Brain microvascular endothelial cell (primary cell): ENCODE measurements at places on chromosomes 1 and 21.
A peak's percentile ranks its signal among the peaks of the same experiment; 100 is the strongest.

GRCh38 chr1:184747089-184747955, 7.3 kb downstream of the EDEM3 start:
- DNase-seq = no peak

DNA sequence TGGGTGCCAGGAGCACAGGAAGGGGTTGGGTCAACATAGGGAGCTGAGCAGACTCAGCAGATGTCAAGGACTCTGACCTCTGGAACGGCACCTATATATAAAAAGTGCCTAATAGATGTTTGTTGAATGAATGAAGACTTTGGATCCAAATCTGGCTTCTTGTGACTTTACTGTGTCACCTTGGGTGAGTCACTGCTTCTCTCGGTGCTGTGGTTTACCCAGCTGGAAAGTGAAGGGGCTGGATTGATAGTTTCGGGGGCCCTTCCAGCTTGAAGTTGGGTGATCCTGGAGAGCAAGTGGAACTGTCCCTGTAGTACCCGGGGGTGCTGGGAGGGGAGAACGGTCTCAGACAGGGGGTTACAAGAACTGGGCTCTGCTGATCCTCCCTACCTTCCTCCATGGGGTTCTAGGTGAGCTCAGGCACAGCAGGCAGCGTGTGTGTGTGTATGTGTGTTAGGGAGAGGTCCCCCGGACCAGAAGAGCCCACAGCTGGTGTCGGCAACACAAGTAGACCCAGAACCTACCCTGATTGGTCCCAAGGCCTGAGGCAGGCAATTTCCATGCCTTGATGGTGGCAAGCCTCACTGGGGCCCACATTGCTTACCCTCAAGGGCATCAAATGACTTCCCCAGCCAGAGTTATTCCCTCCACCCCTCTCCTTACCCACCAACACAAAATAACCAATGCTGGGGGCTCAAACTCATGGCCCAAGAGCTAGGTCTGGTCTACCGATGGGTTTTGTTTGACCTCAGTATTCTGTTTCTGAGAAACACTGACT, 5.5 kb upstream of the PADI1 start:
- DNase-seq = no peak

DNA sequence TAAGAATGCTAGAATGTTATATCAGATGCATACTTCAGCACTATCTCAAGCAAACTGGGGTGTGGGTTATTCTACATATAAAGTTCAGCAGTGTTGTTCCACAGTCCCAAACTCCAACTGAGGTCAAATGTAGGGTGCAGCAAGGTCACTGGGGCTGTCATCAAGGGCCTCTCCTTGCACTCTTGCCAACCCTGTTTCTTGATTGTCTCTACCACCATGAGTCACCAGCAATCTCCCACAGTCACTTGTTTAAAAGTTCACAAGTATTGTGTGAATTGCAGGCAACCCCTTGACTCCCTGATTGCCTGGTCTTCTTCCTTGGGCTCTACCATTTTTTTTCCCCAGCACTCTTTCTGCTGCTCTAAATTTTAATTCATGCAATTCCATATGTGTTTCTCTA, 10.6 kb downstream of the METTL18 start:
- DNase-seq = no peak

DNA sequence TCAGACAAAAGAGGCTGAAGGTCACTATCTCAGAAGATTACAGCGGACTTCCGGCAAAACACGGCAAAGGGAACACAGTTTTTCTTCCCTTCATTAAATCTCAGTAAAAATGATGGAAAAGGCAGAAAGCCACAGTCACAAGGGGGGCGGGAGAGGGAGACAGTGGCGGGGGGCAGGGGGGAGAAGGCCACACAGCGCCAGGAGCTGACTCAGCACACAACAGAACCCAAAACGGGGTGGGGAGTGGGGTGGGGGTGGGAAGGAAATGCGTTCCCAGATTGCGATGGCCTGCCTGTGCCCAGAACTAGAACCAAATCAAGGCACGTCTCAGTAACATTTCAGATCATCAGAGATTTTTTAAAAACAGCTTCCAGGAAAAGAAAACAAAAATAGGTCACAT, 13.4 kb downstream of the CFAP74 start:
- DNase-seq = no peak

GRCh38 chr1:166906647-166907046, 30.6 kb upstream of the TADA1 start:
- DNase-seq = no peak

DNA sequence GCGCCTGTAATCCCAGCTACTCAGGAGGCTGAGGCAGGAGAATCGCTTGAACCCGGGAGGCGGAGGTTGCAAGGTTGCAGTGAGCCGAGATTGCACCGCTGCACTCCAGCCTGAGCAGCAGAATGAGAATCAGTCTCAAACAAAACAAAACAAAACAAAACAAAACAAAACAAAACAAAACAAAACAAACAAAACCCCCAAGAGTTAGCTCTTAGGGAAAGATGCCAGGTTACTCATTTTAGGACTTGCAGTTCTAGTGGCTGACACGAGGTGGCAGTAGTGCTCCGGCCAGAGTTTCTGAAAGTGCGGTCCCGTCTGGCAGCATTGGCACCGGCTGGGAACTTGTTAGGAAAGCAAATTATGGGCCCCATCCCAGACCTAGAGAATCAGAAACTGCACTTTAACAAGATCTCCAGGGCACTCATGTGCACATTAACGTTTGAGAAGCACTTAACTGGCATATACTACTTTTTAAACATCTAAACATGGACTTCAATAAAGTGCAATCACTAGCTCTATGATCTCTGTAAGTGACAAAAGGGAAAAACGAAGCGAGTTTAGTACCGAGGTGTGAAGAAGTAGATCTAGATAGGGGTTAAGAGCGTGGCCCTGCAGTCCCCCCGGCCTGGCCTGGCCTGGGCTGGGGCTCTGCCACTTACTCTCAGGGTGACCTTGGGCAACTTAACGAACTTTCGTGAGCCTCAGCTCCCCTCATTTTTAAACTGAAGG, 41.9 kb upstream of the TNFRSF1B start:
- peak; percentile 57 for DNase-seq

GRCh38 chr1:88421997-88422396, 262.1 kb upstream of the PKN2 start:
- DNase-seq = no peak

DNA sequence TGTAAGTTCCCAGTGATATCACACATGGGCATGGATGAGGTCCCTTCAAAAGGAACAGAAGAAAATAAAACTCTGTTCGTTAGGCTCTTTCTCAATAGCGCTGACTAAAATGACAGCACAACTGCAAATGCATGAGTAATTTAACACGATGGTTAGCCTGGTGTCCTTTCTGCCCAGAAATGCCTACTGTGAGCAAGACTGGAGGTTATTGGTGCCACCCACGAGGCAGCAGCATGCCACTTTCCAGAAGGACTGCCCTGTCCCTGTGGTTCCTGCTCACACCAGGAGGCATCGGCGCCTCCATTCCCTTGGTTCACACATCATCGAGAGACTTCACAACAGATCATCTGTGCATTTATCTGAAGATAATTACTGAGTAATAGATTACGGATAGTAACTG, 26.2 kb downstream of the VPS26C start:
- DNase-seq = no peak

GRCh38 chr1:196661345-196661744, 9.5 kb downstream of the CFH start:
- no peak for DNase-seq

- no peak for DNase-seq
Measured at GRCh38 chr1:234911787-234912186, 216.8 kb downstream of the TOMM20 start.

GRCh38 chr1:236425031-236425663, 31.1 kb downstream of the EDARADD start:
- DNase-seq = no peak

DNA sequence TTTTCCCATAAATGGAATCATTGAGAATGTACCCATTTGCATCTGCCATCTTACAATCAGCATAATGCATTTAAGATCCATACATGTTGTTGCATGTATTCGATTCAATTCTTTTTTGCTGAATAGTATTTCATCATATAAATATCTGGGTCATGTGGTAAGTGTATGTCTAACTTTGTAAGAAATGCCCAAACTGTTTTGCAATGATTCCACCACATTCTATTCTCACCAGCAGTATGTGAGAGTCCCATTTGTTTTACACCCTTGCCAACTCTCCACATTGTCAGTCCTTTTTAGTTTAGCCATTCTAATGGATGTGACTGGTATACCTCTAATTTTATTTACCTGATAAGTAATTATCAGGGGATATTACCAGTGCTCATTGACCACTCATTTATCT, 115.8 kb upstream of the PBX1 start:
- DNase-seq = no peak

DNA sequence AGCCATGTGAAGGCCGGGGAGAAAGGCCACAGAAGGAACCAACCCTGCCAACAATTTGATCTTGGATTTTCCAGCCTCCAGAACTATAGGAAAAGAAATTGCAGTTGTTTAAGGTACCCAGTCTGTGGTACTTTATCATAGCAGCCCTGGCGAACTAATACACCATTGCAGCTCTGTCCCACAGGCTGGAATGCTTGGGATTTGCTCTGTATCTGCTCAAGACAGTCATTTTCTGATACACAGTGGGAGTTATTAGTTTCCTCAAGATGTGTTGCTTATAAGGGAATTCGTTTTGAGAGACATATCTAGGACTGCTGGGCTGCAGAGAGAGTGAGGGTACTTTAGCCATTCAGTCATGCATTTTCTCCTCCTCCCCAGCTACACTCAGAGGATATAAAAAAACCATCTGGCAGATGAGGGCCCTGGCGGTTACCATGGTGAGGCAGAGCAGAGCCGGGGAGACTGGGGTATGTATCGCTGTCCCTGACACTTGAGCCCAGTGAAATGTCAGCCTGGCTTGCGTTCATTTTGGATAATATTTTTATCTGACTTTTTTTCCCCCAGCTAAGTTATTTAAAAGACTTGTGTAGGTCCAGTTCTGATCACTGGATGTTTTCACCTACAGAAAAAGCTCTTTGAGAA, 104.6 kb downstream of the DIRAS3 start:
- DNase-seq = no peak

- DNase-seq = no peak
Measured at GRCh38 chr1:226979115-226979516, 39.0 kb downstream of the COQ8A start.

DNA sequence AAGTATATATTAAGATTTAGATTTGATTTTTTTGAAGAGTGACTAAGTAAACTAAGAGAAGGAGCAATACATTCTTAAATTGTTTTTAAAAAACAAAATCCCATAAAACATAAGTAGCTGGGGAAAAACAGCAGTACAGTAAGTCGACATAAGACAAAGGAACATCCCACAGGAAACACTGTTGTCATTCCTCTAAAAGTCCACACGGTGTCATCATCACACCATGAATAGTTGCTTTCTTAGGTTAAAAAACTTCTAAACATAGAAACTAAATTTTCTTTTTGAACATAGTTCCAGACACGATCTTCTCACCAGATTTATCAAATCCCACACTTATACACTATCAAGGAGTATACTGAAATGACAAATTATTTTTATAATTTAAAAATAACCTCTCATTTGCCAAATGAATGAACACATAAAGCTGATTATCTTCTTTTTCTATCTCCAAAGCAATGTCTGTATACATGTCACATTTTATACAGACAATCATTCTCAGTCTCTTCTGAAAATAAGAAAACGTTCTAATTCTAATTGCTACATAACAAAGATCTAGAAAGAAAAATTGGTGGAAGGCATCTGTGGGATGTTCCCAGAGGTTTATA, 15.8 kb downstream of the ODF2L start:
- DNase-seq = peak; percentile 37
